ENCODE measurements at places on chromosomes 11 and 22.

GRCh38 chr11:121032546-121032945 is 8.6 kb downstream of the TBCEL start:
- peak; percentile 41 for DNase-seq

DNA sequence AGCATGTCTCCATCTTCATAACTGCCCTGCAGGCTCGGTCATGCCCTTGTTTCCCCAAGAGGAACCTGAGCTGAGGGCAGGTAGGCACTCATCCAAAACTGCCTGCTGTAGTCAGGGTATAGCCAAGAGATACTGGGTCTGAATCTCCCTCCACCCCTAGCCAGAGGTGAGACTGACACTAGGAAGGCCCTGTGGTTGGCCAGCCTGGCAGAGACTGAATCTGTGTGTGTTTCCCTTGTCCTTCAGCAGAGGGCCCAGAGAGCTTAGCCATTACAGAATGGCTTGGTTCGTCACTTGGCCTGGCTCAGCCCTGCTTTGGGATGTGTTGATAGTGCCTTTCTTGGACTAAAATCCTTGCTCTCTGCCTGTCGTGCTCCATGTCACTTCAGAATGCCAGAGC is 79.3 kb upstream of the SUSD2 start:
- peak; percentile 69 for DNase-seq

DNA sequence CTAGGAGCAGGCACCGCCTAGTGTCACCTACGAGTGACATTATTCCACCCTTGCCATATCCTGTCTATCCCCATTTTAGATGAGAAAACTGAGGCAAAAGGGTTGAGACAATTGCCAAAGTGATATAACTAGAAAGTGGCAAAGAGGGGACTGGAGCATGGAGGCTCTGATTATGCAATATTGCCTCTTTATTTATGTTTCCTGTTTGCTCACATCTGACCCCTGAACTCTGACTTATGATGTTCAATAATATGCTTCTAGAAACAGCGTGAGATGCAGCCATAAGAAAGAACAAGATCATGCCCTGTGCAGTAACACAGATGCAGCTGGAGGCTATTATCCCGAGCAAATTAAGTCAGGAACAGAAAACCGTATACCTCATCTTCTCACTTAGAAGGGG is 7.7 kb downstream of the ELF5 start:
- DNase-seq, result no peak

- DNase-seq, result no peak
Observed at GRCh38 chr11:6061475-6061874, 30.9 kb upstream of the OR56A1 start.

GRCh38 chr11:128349650-128350299 is 237.6 kb downstream of the ETS1 start:
- no peak for DNase-seq

DNA sequence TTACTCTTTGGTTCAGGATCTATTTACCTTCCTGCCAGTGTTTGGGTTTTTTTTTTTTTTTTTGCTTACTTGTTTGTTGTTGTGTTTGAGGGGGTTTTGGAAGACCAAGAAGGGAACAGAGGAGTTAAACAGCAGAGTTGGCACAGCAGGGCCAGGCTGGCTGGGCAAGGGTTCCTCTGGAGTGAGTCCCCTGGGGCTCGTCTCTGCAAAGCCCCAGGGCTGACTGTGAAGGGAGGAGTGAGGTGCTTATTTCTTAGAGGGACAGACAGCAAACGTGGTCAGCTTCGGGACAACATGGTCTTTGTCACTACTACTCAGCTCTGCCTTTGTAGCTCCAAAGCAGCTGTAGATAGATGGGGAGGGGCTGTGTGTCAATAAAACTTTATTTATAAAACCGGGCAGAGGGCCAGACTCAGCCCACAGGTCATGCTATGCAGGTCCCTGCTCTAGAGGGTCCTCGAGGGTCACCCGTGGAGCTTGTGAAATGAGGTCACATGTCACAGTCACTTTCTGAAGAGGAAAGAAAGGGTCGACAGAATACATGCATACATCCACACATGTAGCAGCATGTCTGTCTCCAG is 1404.7 kb downstream of the BRD1 start:
- no peak for DNase-seq

DNA sequence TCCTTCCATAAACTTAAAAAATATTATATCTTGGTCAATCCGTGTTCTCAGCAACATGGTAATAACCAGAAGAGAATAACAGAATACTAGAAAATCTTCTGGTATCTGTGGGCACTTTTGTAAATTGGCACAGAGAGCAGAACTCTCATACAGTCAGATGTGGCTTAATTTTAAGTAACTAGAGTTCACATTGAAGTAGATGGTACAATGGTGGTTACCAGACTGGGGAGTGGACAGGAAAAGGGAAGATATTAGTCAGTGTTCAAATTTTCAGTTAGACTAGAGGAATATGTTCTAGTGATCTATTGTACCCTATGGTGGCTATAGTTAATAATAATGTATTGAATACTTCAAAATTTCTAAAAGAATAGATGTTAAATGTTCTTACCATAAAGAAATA is 6.9 kb downstream of the OR52H1 start:
- no peak for DNase-seq

GRCh38 chr11:133549826-133550225 is 17.5 kb upstream of the OPCML start:
- no peak for DNase-seq

DNA sequence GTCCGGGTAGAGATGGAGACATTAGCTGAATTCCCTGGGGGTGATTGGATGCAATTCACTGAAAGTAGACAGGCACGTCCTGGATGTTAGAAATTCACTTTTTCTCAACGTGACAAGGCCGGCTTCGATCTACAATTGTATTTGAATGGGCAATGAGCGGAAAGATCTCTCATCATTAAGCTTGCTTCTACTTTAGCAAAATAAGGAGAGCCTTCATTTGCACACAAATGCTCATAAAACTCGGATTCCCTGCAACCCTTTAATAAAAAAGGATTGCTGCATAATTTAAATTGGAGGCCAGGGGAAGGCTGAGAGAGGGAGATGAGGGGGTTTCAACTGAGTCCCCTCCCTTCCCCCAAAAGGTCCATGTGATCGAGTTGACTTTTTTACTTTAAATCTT is 10.6 kb upstream of the PAX6 start:
- DNase-seq, result peak; percentile 12

GRCh38 chr11:70040452-70040851 is 37.7 kb upstream of the ANO1 start:
- DNase-seq, result no peak

DNA sequence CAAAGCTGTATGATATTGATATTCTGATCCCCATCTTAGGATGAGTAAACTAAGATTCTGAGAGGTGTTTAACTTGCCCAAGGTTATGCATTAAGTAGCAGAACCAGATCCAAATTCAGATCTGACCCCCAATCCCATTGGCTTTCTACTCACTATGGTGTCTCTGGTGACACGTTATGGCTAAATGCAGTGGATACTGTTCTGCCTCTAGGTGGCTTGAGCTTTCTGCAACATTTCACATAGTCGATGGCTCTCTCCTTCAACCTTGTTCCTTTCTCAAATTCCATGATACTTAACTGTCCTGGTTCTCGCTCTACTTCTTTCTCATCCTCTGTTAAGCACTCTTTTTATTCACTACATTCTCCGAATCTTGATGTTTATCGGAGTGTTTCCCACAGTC is 9.4 kb downstream of the C11orf97 start:
- DNase-seq, result no peak

- peak; percentile 25 for DNase-seq
Observed at GRCh38 chr11:103987629-103988594, 48.5 kb upstream of the DDI1 start.

GRCh38 chr11:130202009-130202817 is 42.6 kb downstream of the ST14 start:
- no peak for DNase-seq

- no peak for DNase-seq
Observed at GRCh38 chr22:16806401-16806800, 18.8 kb downstream of the XKR3 start.

DNA sequence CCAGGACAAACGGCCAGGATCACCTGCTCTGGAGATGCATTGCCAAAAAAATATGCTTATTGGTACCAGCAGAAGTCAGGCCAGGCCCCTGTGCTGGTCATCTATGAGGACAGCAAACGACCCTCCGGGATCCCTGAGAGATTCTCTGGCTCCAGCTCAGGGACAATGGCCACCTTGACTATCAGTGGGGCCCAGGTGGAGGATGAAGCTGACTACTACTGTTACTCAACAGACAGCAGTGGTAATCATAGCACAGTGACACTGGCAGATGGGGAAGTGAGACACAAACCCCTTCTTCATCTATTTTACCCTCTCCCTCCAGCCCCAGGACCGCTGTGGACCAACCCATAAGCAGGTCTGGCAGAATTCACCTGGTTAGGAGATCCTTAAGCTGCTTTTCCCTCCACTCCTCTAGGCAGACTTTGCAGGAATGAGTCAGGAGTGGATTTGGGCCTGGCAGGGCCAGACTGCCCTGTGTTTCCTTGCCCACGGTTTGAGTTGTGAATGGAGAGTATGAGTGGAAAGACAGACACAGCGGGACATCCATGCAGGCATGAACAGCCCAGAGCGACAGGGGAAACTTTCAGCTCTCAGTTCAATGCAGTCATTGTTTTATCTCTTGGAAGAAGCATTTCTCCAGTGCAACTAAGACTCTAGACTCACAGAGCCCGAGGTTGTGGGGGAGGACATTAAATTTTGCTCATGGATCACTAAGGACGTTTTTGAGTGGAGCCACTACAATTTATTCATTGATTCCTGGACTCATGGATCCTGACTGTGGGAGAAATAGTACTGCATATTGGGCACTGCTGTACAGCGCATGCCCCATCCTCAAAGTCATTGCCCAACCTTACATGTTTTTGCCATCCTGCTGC is 75.3 kb upstream of the IGLL5 start:
- no peak for DNase-seq

DNA sequence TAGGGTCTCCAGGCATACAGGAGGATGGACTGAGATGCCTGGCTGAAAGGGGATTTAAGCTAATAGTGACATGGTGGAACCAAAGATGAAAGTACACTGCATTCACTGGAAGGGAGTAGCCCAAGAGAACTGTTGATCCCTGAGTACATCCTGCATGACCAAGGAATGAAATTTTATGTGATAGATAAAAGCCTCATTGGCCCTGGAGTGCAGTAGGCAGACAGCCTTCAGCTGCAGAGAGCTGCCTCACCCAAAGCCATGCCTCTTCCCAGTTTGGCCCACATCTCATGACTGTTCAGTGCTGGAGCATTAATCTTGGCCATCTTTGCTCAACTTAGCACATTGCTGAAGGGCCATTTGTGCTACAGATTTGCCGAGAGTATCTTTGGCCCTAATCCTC is 8.0 kb downstream of the KDM4E start:
- DNase-seq, result no peak

DNA sequence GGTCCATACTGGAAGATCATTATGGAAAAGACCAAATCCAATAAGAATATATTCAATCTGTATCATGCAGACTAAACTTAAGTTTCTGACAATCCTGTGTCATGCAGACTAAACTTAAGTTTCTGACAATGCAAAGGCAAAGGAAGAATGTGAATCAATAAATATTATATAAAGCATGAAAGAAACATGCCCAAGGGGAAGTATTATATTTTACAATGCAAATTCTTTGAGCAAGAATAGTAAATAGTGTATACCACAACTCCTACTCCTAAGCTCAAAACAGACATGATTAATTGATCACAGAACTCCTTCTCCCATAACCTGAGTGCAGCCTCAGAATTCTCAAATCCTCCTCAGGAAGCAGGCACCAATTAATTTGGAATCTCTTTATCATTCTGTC is 71.3 kb upstream of the BDNF start:
- no peak for DNase-seq

- DNase-seq, result no peak
Observed at GRCh38 chr22:35066768-35067167, 810 bp downstream of the ISX start.

DNA sequence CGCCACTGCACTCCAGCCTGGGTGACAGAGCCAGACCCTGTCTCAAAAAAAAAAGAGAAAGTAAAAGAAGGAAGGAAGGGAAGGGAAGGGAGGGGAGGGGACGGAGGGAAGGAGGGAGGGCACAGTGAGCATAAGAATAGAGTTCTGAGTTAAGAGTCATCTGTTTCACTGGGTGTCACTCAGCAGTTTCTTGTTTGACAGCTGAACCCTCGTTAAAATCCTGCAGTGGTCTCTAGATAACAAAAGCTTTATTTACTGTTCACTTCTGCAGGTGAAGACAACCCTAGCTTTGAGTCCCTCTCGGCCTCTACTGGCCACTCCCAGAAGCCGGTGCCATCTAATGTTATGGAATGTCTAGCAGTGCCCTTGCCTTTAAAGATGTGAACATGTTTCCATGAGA is 71.2 kb downstream of the CLPB start:
- DNase-seq, result no peak

DNA sequence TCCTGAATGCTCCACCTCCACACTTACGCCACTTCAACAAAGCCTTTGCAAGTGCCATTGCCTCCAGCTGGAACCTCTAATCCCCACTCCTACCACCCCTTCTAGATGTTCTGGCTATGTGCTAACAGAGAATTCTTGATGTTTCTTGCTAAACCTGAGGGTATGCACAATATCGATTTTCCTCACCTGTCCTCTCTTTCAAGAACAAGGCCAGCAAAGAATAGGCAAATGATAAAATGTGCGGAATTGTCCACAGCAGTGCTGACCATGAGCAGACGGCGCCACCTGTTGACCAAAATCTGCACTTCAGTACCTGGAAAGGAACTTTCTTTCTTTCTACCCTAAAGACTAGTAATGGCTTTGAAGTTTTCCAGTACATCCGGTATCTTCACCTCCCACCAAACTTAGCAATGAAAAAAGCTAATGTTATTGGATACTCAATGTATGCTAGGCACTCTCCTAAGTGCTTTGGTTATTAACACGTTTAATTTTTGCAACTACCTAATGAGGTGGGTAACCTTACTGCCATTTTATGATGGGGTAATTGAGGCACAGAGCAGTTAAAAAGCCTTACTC is 3.4 kb downstream of the TIMM10 start:
- DNase-seq, result peak; percentile 76

DNA sequence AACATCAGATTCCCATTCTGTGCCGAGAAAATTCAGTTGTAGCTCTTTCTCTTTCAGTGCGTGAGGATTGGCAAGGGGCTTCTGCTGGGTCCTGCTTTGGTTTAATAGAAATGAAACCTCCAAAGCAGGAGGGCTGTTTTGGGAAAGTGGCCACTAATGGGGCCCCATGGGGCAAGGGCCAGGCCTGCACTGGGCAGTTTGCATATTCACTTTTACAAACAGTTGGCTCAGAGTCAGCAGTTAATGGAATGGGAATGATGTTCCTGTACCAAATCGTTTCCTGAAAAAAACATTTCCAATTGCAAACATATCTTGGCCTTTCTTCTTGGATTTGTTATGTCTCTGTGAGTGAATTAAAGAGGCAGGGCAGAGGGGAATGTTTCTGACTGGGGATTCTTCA is 92.1 kb downstream of the PARVA start:
- DNase-seq, result peak; percentile 81

GRCh38 chr11:20154381-20154780 is 5.9 kb downstream of the DBX1 start:
- DNase-seq, result no peak

GRCh38 chr11:35160902-35161597 is 22.1 kb downstream of the CD44 start:
- no peak for DNase-seq

- DNase-seq, result no peak
Observed at GRCh38 chr11:2775083-2775625, 75.4 kb upstream of the KCNQ1OT1 start.
